ENCODE measurements at places on chromosomes 3 and 15.

DNA sequence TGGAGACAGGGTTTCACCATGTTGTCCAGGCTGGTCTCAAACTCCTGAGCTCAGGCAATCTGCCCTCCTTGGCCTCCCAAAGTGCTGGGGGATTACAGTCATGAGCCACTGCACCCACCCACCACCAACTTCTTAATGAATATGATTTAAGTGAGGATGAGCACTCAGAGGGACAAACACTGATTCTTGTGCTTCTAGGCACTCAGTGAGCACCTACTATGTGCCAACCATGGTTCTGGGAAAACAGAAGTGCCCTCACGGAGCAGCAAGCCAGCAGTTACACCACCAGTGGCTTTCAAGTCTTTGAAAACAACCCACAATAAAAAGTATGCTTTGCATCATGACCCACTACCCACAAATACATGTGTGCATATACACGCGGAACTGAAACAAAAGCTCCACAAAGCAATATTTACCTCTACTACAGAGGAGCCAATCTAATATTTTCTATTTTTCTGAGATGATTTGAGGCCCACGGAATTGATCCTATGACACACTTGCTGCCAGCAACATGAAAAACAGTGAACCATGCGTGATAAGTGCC lies 91.9 kb downstream of the MEGF11 start:
- H3K4me3 ChIP-seq: no peak overlapping the region
- no peaks in the 10 kb centered on the region for H3K27me3 ChIP-seq
- no peak overlapping the region for H3K27ac ChIP-seq
- H3K4me1 ChIP-seq: no peaks in the 10 kb centered on the region

DNA sequence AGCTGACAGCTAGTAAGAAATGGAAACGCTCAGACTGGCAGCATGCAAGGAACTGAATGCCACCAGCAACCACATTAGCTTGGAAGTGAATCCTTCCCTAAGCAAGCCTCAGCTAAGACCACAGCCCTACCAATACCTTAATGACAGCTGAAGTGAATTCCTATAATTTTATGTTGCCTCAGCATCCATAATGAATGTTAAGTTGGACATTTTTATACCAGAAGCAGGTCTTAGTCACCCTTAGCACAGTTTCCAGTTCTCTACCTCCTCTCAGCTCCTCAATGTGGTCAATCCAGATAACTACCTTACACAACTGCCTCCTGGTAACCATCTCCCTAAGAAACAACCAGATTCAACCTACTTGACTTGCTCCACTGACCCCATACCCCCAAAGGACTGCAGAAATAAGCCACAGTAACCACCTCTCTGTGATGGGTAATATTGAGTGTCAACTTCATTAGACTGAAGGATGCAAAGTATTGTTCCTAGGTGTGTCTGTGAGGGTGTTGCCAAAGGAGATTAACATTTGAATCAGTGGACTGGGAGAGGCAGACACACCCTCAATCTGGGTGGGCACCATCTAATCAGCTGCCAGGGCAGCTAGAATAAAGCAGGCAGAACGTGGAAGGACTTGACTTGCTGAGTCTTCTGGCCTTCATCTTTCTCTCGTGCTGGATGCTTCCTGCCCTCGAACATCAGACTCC lies 33.5 kb downstream of the NEDD4 start:
- no peak overlapping the region for H3K27ac ChIP-seq
- no peak for DNase-seq
- no peaks in the 10 kb centered on the region for H3K4me1 ChIP-seq
- H3K27me3 ChIP-seq: no peaks in the 10 kb centered on the region
- no peak overlapping the region for H3K4me3 ChIP-seq

- no peak overlapping the region for H3K4me3 ChIP-seq
- no peak overlapping the region for H3K27ac ChIP-seq
- H3K36me3 ChIP-seq: no peaks in the 10 kb centered on the region
- no peak for DNase-seq
These were observed 233.1 kb downstream of the ROBO1 start for GRCh38 chr3:79534727-79535126.

DNA sequence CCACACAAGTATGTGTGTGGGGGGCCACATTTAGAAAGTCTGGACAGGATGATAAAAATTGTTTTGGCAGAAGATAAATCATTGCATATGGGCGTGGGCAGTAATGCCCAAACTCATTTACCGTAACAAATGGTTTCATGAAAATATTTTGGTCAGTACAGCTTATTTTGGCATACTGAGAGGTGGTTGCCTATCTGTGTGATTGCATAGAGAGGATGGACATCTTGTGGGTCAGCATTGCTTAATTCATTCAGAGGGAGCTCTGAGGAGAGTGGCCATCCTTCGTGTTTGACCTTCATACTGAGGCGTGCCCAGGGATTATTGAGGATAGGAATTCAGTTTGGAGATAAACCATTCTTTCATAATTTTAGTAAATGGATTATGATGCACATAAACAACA lies 162.5 kb downstream of the GAP43 start:
- no peaks in the 10 kb centered on the region for H3K27me3 ChIP-seq
- peaks cover 6% of the 10 kb centered on the region for H3K4me1 ChIP-seq
- no peak for DNase-seq
- H3K4me3 ChIP-seq: no peak overlapping the region

GRCh38 chr15:74178326-74179100 lies 5.0 kb downstream of the ISLR start:
- no peak for DNase-seq
- no peak overlapping the region for H3K4me3 ChIP-seq
- H3K4me1 ChIP-seq: peaks cover 38% of the 10 kb centered on the region

DNA sequence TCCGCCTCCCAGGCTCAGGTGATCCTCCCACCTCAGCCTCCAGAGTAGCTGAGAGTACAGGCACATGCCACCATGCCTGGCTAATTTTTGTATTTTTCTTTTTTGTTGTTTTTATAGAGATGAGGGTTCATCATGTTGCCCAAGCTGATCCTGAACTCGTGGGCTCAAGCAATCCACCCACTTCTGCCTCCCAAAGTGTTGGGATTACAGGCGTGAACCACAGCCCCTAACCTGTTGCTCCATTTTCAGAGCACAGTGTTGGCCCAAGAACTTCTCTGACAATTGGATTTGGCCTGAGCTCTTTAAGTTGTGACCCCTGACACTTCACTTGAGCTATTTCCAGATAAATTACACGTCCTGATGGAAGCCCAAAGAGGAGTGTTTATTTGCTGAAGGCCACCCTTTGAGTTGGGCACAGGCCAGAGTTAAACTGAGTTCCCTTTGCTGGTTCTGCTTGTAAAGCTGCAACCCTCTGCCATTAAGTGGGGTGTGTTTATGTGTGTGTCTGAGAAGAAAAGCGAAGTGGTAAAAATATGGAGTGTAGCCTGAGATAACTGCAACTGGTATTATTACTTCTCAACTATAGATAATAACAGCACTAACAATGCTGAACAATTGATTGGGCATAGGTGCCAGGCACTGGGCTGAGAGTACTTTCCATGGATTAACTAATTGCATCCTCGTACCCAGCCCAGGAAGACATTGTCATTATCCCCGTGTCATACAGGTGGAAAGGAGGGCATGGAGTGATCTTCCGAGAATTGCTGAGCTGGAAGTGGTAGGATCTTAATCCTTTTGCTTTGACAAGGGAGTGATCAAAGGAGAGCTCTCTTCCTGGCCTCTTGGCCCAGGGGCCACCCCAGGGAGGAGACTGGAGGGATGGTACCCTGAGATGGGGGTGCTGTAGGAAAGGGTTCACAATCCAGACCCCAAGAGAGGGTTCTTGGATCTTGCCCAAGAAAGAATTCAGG lies 91.5 kb upstream of the PROK2 start:
- no peaks in the 10 kb centered on the region for H3K4me1 ChIP-seq
- no peaks in the 10 kb centered on the region for H3K36me3 ChIP-seq
- no peaks in the 10 kb centered on the region for H3K27me3 ChIP-seq
- DNase-seq: no peak

GRCh38 chr3:66638717-66639116 lies 137.9 kb upstream of the LRIG1 start:
- no peak overlapping the region for H3K4me3 ChIP-seq
- H3K36me3 ChIP-seq: no peaks in the 10 kb centered on the region

DNA sequence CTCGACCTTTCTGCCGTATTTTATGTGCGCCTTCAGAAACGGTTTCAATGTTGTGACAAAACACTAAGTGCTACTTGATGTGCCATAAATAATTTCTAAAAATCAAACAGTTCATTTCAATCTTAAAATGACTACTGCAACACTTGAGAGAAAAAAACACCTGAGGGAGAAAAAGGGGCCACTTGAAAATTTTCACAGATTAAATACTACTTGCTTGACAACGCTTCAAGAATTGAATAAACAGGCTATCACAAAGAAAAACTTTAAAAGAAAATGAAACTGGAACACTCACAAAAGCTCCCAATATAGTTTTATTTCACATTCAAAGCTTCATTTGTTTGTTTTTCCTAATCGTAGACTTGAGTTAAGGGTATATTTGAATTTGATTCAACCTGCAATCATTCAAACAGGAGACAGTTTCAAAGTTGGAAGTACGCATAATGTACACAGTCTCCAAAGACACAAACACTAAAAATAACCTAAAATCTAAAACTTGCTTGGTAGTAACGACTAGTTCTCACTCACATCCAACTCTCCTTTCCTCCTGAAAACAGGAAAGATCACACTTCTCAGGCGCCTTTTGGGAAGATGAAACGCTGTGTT lies 380.7 kb downstream of the ERC2 start:
- H3K27me3 ChIP-seq: no peaks in the 10 kb centered on the region
- no peaks in the 10 kb centered on the region for H3K36me3 ChIP-seq
- DNase-seq: no peak

GRCh38 chr3:196274585-196274984 lies 12.9 kb downstream of the PCYT1A start:
- no peaks in the 10 kb centered on the region for H3K36me3 ChIP-seq
- H3K27ac ChIP-seq: no peak overlapping the region
- H3K4me3 ChIP-seq: no peak overlapping the region

GRCh38 chr3:151926956-151927355 lies 53.5 kb downstream of the SUCNR1 start:
- no peaks in the 10 kb centered on the region for H3K4me1 ChIP-seq
- H3K36me3 ChIP-seq: no peaks in the 10 kb centered on the region
- H3K27ac ChIP-seq: no peak overlapping the region
- no peaks in the 10 kb centered on the region for H3K27me3 ChIP-seq

DNA sequence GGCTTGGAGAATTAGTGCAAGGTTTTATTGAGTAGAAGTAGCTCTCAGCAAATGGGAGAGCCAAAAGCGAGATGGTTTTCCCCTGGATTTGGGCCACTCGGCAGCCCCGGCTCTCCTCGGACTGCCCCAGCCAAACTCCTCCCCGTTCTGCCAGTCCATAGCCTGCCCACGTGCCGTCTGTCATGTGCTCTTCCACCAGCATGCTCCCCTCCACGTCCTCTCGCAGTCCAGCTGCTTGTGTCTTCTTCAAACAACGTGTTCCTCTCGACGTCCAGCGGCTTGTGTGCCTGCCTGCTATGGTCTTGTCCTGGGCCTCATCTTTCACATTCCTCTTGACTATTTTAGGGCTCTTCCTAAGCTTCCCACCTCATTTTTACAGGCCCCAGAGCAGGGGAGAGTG lies 16.7 kb upstream of the SECISBP2L start:
- no peak overlapping the region for H3K4me3 ChIP-seq
- no peak overlapping the region for H3K27ac ChIP-seq
- DNase-seq: no peak
- no peaks in the 10 kb centered on the region for H3K27me3 ChIP-seq

DNA sequence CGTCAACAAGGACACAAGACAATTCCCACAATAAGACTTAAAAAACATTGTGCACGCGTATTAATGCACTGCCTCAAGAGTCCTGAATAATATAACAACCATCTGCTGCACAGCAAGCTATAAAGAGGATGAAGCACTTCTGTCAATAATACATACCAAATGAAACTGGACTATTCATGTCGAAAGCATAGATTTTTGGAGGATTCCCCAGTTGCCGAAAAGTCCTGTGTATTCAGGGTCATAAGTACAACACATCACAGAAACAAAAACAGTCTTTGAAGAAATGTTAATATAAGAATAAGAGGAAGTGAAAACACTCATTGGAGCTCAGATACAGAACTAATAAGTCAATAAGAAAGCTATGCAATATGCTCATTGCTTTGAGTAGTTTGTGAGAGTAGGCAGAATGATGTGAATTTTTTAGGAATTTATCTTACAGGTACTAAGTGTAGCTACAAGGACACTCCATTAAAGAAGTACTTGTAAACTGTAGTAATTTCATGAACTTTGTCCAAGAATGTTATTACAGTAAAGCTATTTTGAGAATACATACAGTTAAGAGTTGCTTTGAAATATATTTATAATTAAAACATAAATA lies 31.6 kb downstream of the CBLB start:
- no peaks in the 10 kb centered on the region for H3K36me3 ChIP-seq
- no peaks in the 10 kb centered on the region for H3K27me3 ChIP-seq
- H3K27ac ChIP-seq: no peak overlapping the region
- H3K4me3 ChIP-seq: no peak overlapping the region
- H3K4me1 ChIP-seq: no peaks in the 10 kb centered on the region

DNA sequence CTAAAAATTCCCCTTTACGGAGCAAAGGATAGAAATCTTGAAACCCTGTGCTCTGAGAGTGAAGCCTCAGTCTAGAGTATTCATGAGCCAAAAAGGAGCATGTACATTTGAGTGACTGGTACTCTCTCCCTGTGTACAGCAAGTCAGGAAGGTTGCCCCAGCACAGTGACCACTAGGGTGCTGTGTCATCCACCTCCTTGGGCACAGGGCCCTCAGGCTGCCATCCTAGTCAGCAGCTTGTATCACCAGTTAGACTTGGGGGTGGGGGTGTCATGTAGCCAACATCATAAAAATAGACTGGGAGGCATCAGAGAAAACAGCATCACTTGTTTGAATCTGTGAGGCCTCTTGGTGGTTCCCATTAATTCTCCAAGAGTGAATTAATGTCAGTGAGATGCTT lies 12.0 kb downstream of the NME9 start:
- no peak overlapping the region for H3K4me3 ChIP-seq
- H3K27me3 ChIP-seq: no peaks in the 10 kb centered on the region
- no peak for DNase-seq
- H3K36me3 ChIP-seq: no peaks in the 10 kb centered on the region
- H3K4me1 ChIP-seq: peaks cover 8% of the 10 kb centered on the region

DNA sequence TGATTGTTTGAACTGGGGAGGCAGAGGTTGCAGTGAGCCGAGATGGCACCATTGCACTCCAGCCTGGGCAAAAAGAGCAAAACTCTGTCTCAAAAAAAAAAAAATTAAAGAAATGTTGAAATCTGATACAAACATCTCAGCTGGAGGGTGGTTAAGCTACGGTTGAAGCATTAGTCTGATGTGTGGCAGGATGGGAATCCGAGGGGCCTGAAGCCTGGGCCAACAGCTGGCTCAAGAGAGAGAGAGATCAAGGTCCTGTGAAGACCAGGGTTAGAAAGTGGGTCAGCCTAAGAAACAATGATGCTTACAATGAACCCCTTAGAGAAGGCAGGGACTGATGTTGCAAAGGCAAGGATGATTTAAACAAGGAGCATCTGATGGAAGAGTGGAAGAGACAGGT lies 69.8 kb downstream of the CD200R1L start:
- no peaks in the 10 kb centered on the region for H3K27me3 ChIP-seq
- DNase-seq: no peak
- no peaks in the 10 kb centered on the region for H3K4me1 ChIP-seq
- no peak overlapping the region for H3K27ac ChIP-seq
- no peaks in the 10 kb centered on the region for H3K36me3 ChIP-seq

- no peaks in the 10 kb centered on the region for H3K36me3 ChIP-seq
- H3K4me3 ChIP-seq: no peak overlapping the region
- H3K27ac ChIP-seq: no peak overlapping the region
- H3K27me3 ChIP-seq: no peaks in the 10 kb centered on the region
- H3K4me1 ChIP-seq: no peaks in the 10 kb centered on the region
- no peak for DNase-seq
These were observed 38.7 kb upstream of the MAGEF1 start for GRCh38 chr3:184750349-184751083.

- H3K4me1 ChIP-seq: no peaks in the 10 kb centered on the region
- H3K27me3 ChIP-seq: no peaks in the 10 kb centered on the region
- no peak overlapping the region for H3K27ac ChIP-seq
These were observed 16.2 kb upstream of the CCR9 start for GRCh38 chr3:45870099-45870498.

Measured in testis (tissue), 5 donors.